ENCODE measurements at places on chromosomes 7 and 10.

DNA sequence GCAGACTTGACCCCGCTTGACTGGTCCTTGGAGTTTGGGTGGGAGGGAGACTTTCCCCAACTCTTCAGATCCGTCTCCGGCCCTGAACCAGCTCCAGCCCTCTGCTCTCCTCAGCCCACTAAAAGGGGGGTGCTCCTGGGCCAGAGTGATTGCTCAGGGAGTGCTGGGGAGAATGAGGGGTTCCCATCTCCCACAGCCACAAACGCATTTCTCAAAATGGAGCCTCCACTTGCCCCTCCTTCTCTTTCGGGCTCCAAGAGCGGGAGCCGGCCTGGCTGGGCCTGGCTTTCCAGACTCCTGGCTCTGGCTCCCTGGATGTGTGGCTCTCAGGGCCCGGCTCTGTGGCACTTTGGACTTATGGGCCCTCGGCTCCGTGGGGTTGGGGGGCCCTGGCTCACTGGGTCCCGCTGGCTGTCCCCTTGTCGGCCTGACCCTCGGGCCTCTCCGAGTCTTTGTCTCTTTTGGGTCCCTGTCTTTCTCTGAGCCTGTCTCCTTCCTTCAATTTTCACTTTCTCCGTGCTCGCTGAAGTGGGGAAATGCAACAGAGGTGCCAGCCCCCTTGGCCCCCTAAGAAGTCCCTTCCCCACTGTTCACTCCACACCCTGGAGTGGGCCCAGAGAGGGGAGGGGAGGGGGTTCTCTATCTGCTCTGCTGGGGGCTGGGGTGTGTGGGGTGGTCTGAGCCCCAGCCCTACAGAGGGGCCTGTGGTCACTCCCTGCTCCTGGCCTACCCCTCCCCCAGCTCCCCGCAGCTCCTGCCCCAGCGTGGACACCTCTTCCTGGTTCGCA, 713 bp downstream of the LZTS2 start:
- DNase-seq, result no peak

DNA sequence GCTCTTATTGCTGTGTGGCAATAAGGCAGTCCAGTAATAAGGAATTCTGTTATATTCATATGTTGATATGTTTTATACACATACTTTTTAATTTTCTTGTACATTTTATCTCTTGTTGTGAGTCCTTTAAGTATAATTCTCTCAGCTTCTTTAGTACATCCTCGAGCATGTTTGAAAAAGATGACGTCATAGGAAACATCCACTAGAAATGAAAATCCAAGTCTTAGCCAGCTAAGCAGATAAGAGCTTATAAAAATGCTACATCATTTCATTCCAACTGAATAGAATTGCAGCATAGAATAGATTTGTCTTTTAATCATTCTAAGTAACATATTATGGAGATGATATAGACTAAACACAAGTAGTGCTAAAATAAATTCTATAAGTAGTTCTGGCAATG, 283.7 kb upstream of the FZD1 start:
- DNase-seq, result no peak

GRCh38 chr10:59851864-59852263, 54.5 kb downstream of the CCDC6 start:
- no peak for DNase-seq

- DNase-seq, result no peak
These were observed 12.7 kb upstream of the FOXL3 start for GRCh38 chr7:277228-277627.

DNA sequence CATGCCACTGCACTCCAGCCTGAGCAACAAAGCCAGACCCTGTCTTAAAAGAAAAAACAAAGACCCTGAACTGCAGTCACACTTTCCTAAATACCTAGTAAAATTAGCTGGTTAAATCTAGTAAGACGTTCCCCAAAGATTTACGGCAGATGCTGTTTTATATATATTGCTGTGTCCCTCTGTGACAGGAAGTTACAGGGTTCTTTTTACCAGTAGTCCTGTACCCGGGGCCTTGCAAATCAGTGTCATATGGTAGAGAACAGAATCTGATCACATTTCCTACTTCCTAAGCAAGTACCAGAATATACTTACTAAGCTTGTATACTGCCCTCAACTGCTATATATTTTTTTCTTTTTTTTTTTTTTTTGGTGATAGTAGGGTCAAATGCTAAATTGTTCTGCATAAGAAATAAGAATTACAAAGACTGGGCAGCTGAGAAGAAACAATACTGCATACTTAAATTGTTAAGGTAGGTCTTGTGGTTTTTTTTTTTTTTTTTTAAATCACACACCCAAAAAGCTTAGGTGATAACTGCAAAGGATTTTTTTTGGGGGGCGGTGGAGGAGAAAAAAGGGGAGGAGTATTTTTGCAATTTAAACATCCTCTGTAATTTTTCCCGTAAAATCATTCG, 27.3 kb upstream of the KMT2E start:
- DNase-seq, result no peak

GRCh38 chr7:43619213-43620012, 36.5 kb downstream of the STK17A start:
- no peak for DNase-seq

DNA sequence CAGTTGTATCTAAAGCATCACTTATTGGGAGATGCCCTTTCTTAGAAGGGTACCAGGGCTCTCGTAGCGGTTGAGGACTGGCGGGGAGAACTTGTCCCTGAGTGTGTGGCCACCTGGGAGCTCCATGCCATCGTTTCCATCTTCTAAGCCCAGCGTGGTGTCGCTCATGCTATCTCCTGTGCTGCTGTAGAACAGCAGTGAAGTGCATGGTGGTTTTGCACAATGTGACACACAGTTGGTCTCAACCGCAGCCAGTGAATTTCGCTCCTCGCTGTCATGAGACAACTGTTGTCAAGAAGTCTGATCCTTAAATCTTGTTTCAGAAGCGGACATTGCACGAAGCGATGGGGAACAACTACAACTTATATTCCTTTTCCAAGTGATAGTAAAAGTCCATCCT, 283.4 kb downstream of the GRID1 start:
- no peak for DNase-seq

GRCh38 chr10:124707551-124707950, 36.6 kb downstream of the FAM53B start:
- no peak for DNase-seq

DNA sequence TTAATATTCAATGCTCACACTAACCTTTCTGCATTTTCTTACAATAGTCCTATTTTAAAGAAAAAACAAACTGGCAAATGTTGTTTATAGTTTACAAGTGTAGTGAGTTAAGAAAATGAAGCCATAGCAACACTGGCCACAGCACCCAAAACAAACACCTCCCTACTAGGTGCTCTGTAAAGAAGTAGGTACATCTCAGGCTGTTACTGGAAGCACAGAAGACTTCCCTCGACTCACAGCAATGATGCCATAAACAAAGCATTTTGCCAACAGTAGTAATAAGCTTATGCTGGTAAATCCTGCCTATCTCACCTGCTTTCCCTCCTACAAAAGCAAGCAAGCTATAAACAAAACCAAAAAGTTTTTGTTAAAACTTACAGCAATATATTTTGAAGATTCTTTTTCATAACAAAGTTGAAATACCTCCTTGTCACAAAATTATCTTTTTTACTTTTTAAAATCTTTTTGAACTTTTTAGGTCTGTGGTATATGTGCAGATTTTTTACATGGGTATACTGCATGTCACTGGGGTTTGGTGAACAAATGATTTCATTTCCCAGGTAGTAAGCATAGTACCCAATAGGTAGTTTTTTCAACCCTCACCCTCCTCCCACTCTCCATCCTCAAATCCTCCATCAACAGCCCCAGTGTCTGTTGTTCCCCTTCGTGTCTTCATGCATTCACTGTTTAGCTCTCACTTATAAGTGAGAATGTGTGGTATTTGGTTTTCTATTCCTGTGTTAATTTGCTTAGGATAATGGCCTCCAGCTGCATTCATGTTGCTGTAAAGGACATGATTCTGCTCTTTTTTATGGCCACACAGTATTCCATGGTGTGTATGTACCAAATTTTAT, 28.4 kb downstream of the COA1 start:
- DNase-seq, result no peak

DNA sequence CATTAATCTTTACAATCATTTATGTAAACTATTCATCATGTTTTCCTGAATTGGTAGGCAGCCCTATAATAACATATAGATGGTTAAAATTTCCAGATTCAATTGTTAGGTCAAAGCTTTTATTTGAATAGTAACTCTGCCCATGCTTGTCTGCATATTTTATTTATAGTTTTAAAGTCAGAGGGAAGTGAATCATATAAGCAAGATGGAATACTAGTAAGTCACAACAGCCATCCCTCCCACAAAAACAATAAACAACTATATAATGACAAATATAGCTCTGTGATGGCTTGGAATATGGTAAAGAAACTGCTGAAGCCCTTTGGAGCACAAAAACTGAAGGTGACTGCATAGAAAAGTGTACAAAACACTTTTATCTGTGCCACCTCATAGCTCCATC, 156.3 kb upstream of the TMEM106B start:
- no peak for DNase-seq

DNA sequence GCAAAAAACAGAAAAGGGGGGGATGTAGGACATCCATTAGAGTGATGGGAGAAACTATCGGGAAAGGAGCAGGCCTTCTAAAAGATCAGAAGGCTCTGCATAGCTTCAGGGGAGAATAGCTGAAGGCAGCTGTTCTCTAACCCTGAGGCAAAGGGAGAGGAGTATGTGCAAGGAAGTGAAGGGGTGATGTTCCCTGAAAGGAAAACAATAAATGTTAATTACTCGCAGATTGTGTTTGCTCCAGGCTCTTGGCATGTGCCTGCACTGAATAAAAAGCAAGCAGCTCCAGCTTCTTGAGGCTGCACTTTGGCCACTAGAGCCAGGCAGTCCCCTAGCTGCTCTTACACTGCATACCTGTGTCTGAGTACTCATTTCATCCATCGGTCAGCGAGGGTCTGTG, 14.4 kb upstream of the STARD3NL start:
- no peak for DNase-seq

- DNase-seq, result no peak
These were observed 132.2 kb upstream of the FAM20C start for GRCh38 chr7:60017-60675.

DNA sequence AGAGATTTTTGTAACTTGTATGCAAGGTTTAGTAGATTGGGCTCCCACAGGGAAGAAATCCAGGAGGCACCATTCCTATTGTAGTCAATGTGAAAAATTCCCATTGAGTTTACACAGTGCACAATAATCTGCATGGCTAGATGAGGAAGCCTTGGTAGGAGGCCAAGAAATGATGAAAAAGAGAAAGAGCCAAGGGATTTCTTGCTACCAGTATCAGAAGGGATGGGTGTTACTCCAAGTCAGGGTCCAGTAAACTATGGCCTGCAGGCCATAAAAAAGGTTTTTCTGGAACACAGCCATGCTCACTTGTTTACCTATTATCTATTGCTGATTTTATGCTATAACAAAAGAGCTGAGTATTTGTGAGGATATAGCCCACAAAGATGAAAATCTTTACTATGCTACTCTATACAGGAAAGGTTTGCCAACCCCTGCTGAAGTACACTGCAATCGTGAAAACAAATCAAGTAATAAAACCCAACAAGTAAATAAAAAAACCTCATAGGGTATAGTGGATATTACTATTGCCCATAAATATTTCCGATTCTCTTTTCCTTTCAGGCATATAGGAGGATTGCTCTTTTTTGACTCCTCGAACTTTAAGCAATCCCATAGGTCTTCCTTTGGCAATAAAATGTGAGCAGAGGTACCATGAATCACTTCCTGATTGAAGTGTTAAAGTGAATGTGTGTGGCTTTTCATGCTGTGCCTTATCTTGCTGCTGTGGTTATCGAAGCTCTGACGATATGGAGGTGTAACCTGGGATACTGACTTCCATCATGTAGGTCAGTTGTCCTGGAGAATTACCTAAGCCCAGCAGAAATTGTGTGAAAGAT, 256.3 kb upstream of the MAGI2 start:
- DNase-seq, result no peak

All from NCI-H748 treated with DMSO at 0.1 percent for 48 hours (cell line).